PC-3 (cell line): ENCODE measurements at places on chromosomes 1 and 21.
A peak's percentile ranks its signal among the peaks of the same experiment; 100 is the strongest.

DNA sequence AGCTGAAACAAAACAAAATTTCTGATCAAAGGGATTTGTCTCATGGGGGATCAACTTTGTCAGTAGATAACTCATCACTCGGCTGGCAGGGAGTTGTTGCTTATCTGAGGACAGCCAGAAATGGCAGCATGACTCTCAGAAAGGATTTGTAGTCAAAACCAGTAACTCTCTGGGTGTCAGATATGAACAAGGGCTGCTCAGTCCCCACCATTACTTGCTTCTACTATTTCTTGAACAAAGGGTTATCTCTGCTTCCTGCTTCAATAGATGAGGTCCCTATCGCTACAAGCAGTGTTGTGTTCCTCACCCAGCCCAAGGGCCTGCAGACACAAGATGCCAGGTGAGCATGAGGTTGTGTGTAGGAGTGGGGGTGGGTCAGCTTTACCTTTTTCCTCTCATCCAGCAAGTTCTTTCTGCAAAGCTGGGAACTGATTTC is 116.2 kb downstream of the PTBP2 start:
- DNase-seq: no peak

- DNase-seq: no peak
These were observed 5.9 kb downstream of the FNDC10 start for GRCh38 chr1:1593834-1594601.

GRCh38 chr1:15916916-15917315 is 59.0 kb downstream of the ZBTB17 start:
- DNase-seq: no peak

DNA sequence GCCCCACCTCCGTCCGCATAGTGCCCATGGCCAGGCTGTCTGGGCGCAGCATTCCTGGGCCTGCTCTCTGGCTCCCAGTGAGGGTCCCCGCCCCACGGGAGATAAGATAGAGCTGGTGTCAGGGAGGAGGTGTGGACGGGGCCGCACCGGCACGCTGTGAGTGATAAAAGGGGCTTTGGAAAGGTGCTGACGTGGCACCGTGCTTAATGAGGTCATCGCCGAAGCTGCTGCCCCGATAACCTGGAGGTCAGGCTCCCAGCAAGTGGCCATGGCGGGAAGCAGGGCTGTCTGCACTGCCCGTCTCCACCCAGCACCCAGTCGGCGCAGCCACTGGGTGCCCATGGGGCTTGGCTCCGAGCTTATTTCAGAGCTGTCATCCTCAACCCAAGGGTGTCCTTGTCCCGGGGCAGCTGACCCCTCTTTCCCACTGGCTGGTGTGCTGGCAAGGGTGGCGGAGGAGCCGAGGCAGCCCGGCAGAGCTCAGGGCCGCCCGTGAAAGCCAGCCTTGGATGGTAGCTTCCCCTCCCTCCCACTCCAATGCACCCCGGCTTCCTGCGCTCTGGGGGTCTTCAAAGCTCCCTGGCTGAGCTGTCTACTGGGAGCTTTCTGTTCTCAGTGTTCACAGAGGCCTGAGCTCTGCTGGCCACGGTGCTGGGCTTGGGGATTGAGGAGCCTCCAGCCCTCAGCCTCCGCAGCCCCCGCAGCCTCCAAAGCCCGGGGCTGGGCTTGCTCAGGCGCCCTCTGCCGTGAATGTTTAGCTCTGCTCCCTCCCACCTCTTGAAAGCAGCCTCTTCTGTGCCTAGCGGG is 105.1 kb upstream of the ARHGEF16 start:
- peak; percentile 13 for DNase-seq

DNA sequence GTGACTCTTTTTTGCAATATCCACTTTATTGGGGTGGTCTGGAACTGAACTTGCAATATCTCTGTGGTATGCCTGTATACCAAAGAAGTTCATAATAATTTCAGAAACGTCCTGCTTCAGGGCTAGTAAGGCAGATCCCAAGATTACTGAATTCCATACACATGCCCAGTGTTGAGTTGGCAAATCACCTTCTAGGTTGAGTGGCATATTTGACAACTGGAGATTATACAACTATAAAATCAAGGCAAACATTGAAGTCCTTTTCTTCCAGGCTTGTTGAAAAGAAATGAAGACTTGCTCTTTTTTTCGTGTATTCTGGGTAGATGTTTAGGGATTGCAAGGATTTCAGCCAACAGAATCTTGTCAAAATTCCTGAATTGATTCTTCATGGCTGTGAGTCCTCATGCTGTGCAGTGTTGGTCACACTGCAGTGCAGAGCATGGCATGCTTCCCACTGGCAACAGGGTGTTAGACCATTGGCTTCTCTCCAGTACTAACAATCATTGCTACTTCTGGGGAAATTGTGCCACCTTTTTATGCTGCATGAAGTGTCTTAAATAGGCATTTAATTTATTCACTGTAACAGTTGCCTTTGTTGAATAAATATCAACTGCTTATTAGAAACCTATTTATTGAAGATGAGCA is 367.1 kb upstream of the ADGRL4 start:
- no peak for DNase-seq

GRCh38 chr1:203628201-203629015 is 1.8 kb downstream of the ATP2B4 start:
- no peak for DNase-seq

DNA sequence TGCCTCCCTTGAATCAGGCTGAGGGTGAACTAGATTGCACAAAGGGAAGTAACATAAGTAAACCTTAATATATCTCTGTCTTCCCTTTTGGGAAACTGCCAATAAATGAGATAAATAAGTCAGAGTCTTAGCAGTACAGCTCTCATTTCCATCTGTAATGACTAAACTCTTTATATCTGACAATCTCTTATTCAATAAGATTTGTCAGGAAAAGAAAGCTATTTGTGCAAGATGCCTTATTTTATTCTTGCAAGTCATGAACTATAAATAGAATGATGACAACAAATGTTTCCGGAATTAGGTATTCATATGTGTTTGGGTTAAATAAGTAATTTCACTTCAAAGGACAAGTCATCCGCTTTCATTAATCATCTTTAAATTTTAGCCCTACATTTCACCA is 229.2 kb downstream of the PTGER3 start:
- DNase-seq: no peak

DNA sequence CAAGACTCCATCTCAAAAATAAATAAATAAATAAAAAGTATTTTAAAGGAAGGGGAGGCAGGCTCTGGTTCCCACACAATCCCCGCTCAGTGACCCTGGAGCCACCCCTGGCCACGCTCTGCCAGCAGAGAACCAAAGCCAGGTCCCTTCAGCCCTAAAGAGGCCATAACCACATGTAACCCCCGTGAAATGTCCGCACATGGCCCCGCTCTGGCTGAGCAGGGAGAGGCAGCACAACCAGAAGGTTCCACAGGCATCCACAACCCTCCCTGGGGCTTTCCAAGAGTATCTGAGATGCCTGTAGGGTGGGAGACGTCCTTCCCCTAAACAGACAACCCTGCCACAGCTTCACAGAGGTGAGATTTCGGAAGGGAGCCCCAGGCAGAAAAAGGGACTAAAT is 1.4 kb upstream of the ARF1 start:
- no peak for DNase-seq

- no peak for DNase-seq
These were observed 117.6 kb downstream of the LTN1 start for GRCh38 chr21:28875078-28875477.

DNA sequence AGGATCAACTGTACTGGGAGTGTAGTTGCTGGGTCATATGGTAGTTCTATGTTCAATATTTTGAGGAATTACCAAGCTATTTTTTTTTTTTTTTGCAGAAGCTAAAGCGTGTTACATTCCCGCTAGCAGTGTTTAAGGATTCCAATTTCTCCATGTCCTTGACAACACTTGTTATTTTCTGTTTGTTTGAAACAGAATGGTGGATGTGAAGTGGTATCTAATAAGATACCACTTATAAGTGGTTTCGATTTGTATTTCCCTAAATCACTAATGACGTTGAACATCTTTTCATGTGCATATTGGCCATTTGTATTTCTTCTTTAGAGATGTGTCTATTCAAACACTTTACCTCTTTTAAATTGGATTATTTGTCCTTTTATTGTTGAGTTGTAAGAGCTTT is 112.2 kb downstream of the DISP1 start:
- DNase-seq: no peak

- DNase-seq: no peak
These were observed 282.7 kb downstream of the KIF26B start for GRCh38 chr1:245437369-245438062.

GRCh38 chr1:193036337-193037047 is 22.7 kb downstream of the UCHL5 start:
- no peak for DNase-seq

DNA sequence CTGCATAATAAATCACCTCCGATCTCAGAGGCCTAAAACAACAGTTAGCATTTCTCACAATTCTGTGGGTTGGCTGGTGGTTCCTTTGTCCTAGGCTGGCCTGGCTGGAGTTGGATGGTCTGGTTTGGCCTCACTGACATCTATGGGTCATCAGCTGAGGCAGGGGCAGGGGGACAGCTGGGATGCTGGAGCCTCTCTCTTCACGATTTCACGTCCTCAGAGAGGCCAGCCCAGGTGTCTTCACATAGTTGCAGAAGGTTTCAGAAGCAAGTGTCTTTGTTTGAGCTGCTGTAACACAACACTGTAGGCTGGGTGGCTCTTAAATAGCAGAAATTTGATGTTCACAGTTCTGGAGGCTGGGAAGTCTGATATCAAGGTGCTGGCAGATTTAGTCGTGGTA is 155.5 kb upstream of the CACNA1E start:
- DNase-seq: no peak

- DNase-seq: no peak
These were observed 50.6 kb upstream of the SLC2A1 start for GRCh38 chr1:43009274-43009673.

DNA sequence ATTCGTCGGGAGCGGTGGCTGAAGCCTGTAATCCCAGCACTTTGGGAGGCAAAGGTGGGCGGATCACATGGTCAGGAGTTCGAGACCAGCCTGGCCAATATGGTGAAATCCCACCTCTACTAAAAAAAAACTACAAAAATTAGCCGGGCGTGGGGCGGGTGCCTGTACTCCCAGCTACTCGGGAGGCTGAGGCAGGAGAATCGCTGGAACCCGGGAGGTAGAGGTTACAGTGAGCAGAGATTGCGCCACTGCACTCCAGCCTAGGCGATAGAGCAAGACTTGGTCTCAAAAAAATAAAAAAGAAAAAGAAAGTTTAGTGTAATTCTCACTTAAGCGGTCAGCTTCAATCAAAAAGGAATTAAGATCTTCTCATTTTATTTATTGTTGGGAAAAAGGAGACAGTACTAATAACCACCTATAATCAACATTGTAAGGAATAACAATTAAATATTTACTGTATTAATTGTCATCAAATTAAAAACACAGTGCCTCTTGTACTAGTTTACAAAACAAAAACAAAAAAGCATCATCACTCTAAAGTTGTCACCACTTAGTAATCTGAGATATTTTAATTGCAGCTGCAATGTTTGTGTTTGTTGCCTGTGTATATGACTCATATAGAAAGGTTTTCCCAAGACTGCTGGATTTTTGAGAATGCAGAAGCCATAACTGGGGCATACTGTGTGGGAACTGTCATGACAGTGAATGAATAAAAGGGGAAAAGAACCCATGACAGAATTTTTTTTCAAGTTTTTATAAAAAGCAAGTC is 3.7 kb downstream of the FBXO42 start:
- peak; percentile 61 for DNase-seq

DNA sequence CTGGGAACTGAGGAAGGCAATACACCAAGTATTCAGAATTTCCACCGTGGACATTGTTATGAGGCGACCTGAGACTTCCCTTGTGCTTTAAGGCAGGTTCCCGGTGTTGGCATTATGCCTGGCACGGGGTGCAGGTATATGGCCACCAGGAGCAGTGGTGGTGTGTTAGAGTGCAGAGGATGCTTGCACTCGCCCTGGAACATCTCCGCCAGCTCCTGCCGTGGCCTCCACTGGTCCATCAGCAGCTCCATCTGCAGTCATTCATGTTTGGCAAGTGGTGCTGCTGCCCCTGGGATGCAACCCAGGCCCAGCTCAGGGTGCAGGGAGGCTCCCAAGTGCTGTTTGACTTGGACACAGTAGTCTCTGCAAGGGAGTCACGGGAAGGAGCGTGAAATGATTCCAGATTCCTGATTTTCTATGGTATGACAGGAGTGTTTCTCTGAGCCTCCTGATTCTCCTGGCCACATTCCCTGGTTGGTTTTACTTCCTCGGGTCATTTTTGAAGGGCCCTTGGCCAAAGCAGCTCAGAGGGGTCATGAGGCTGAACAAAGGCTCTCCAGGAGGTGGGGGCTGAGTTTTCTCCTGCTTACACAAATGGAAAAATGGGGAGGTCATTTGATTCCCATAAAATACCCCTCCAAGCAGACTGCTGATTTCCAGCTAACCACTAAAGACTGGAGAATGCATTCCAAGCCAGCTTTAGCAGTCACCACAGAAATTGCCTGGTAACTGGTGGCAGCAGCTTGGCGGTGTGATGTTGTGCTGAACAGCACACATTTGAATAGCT is 60.4 kb upstream of the PSEN2 start:
- no peak for DNase-seq

DNA sequence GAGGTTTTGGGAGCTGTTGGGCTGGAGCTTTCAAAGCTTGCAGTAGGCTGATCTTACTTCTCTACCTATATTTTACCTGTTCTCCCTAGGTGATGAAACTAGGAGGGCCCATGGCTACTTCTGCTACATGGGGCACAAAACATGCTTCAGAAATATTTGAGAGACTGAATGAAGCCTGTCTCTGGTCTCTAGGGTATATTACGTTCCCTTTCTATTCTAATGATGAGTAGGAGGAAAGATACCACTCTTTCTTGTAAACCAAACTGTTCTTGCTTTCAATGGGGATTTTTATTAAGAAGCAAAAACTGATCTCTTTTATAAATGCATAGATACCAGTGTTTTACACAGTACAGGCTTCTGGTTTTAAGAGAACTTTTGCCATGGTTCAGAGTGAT is 103.1 kb downstream of the GALNT2 start:
- DNase-seq: no peak

DNA sequence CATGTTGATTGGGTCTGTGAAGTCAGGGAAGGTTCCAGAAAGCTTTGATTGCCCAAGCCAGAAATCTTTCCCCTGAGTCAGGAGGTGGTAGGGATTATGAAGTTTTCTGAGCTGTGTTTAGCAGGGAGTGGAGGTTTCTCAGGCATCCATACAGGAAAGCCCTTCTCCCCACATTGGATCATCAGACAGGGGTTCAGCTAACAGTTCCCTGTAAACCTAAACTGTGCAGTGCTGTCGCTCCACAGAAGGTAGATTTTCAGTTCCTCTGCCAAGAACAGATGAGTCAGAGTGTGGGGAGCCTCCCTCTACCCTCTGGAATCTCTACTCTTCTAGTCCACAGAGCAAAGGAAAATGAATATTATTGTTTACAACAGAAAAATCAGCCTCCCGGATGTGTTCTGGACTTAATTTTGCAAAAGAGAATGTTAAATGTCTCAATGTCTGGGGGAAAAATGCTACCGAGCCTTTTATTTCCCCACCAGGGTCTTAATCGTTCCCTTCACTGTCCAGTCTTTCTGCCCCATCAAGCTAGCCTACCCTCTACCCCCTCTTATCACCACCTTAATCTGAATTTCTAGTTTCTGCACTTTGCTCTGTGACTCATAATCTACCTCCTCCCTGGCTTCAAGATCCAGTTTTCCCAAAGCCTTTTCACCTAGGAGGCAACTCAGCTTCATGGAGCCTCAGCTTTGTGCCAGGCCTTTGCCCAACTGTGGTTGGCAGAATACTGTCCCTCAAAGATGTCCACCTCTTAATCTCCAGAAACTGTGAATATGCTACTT is 355.6 kb downstream of the PRDM2 start:
- DNase-seq: peak; percentile 93

GRCh38 chr21:29117372-29117955 is 13.0 kb upstream of the MAP3K7CL start:
- no peak for DNase-seq
